ENCODE measurements at places on chromosomes 7 and 10.
A peak's percentile ranks its signal among the peaks of the same experiment; 100 is the strongest.

DNA sequence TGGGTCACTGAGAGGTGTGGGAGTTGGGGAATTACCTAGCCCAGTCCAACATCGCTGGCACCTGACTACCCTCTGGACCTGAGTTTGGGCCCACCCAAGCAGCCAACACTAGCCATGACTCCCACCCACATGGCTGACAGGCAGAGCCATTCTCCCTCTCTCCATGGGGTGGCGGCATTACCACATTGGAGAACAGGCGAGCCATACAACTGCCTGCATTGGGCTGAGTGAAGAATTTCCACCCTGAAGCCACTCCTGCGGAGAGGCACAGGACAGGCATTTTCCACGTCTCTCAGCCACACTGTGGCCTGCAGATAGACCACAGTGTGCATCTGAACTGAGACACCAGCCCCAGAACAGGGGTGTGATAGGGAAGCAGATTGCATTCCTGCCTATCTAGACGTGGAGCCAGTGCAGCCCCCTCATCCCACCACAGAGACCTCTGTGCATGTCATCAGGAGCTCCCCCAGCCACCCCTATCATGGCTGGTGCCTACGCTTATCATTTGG lies 58.2 kb upstream of the ANTXRL start:
- no peak overlapping the region for H3K27ac ChIP-seq
- no peaks in the 10 kb centered on the region for H3K27me3 ChIP-seq
- peak; percentile 36 for DNase-seq
- no peak overlapping the region for H3K4me3 ChIP-seq
- peaks cover 7% of the 10 kb centered on the region for H3K4me1 ChIP-seq
- no peaks in the 10 kb centered on the region for H3K36me3 ChIP-seq

GRCh38 chr7:90736968-90737939 lies 141.1 kb downstream of the CDK14 start:
- no peaks in the 10 kb centered on the region for H3K27me3 ChIP-seq
- no peaks in the 10 kb centered on the region for H3K36me3 ChIP-seq
- H3K4me1 ChIP-seq, result no peaks in the 10 kb centered on the region

DNA sequence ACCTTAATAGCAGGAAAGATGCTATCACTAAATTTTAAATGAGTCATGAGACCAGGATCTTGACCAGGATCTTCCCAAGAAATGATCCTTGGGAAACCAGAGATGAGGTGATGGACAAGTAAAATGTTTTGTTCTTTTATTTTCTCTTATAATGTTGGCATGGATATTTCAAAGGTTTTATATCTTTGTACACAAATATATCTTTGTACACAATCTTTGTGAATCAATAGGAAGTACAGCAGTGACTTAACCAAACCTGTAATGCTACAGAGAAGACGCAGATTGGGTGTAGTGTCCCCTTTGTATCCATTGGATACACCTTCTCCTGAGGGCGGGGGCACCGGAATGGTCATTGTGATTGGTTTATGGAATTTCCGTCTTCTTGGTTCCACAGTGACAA lies 180.1 kb upstream of the CCDC6 start:
- no peaks in the 10 kb centered on the region for H3K27me3 ChIP-seq
- H3K27ac ChIP-seq, result no peak overlapping the region
- H3K36me3 ChIP-seq, result no peaks in the 10 kb centered on the region
- H3K4me1 ChIP-seq, result no peaks in the 10 kb centered on the region

DNA sequence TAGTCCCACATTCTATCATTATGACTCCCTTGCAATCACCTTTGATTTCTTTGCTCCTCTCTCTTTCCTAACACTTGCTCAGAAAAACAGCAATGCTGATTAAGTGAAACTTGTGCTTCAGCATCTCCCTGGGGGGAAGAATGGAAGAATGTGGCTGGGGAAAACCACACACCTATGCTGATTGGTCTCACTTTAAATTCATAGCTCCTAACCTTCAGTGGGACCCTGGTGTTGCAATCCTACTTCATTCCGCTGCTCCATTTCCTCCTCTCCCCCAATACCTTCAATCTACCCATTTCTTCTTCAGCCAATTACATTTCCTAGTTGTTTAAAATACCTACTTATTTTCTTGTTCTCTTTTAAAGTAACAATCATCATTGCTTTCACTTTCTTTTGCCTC lies 1166.7 kb upstream of the C7orf33 start:
- DNase-seq, result no peak
- H3K4me3 ChIP-seq, result no peak overlapping the region
- H3K27ac ChIP-seq, result no peak overlapping the region

DNA sequence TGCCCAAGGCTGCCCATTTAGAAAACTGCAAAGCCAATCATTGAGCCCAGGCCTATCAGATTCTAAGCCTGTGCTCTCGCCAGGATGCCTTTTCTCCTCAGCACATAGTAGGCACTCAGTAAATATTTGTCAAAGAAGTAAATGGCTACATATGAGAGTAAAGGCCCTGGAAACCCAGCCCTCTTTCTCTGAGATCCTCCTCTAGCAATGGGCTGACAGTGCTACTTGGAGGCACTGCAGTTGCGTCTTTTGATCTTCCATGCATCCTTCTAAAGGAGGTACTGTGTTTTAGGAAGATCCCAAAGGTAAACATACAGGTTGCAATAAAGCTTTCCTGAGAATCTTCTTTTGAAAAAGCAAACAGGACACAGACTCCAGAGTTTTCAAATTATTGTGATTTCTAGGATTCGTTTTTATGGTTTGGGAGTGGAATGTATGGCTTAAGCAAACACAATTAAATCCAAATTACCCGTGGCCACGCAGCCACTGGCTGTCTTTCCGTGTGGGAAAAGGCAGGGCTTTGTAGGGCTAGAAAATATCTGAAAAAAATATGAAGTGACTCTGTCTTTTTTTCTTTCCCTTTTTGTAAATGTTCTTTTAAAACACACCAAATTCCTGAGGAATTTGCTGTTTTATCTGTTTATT lies 151.3 kb upstream of the BMPER start:
- no peak for DNase-seq
- no peak overlapping the region for H3K4me3 ChIP-seq
- no peak overlapping the region for H3K27ac ChIP-seq
- H3K4me1 ChIP-seq, result no peaks in the 10 kb centered on the region
- H3K27me3 ChIP-seq, result peaks cover 10% of the 10 kb centered on the region

DNA sequence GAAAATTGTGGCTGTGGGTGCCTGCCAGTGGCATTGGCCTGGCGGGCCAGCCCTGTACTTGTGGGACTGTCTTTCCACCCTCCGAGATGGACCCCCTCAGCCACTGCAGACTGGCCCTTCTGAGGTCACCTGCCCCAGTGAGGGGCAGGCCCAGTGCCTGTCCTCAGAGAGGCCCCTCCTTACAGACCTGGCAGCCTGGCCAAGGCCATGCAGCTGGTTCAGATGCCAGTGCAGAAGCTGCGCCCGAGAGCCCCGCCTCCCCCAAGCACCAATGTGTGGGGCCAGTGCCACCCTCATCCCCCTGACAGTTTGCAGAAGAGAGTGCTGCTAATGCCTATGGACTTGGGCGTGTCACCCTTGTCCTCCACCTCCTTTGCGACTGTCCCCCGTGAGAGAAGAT lies 10.0 kb downstream of the ZNF316 start:
- H3K4me3 ChIP-seq, result no peak overlapping the region
- H3K27ac ChIP-seq, result no peak overlapping the region

- DNase-seq, result no peak
- H3K4me3 ChIP-seq, result no peak overlapping the region
- H3K27ac ChIP-seq, result no peak overlapping the region
- no peaks in the 10 kb centered on the region for H3K4me1 ChIP-seq
- H3K27me3 ChIP-seq, result no peaks in the 10 kb centered on the region
Measured at GRCh38 chr7:39272111-39272510, 294.1 kb upstream of the YAE1 start.

- no peak overlapping the region for H3K4me3 ChIP-seq
- no peaks in the 10 kb centered on the region for H3K27me3 ChIP-seq
- H3K4me1 ChIP-seq, result no peaks in the 10 kb centered on the region
- no peak overlapping the region for H3K27ac ChIP-seq
- H3K36me3 ChIP-seq, result no peaks in the 10 kb centered on the region
Measured at GRCh38 chr7:22173685-22174573, 183.0 kb downstream of the RAPGEF5 start.

DNA sequence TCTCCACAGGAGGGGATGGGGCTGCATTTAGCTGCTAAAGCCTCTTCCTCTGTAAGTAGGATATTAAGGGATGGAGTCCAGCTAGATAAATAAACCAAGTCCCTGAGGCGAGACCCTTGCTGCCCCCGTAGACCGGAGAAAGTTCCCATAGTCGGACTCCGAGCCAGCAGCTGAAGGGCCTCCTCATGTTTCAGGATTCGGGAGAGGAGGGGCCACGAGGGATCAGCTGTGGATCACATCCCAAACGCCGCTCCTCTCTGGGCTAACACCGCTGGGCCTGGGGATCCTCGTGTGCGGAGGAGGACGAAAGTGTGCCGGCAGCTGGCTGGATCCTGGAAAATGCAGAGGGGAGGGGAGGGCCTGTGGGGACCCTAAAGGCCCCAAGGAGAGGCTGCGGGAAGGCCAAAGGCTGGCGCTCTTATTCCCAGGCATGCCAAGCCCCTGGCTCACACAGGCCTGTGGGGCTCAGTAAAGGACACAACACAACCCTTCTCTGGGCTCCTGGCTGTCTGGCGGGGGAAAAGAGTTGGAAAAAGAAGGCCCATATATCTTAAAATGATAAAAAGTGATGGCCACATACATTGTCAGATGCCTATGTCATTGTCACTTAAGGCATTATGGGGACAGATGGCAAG lies 82.5 kb upstream of the TMEM72 start:
- H3K36me3 ChIP-seq, result no peaks in the 10 kb centered on the region
- peaks cover 7% of the 10 kb centered on the region for H3K4me1 ChIP-seq
- no peak for DNase-seq
- H3K27ac ChIP-seq, result no peak overlapping the region

- H3K27me3 ChIP-seq, result no peaks in the 10 kb centered on the region
- no peak overlapping the region for H3K27ac ChIP-seq
- no peak overlapping the region for H3K4me3 ChIP-seq
- no peaks in the 10 kb centered on the region for H3K4me1 ChIP-seq
- no peaks in the 10 kb centered on the region for H3K36me3 ChIP-seq
Measured at GRCh38 chr10:74541375-74541774, 285.0 kb upstream of the KAT6B start.

DNA sequence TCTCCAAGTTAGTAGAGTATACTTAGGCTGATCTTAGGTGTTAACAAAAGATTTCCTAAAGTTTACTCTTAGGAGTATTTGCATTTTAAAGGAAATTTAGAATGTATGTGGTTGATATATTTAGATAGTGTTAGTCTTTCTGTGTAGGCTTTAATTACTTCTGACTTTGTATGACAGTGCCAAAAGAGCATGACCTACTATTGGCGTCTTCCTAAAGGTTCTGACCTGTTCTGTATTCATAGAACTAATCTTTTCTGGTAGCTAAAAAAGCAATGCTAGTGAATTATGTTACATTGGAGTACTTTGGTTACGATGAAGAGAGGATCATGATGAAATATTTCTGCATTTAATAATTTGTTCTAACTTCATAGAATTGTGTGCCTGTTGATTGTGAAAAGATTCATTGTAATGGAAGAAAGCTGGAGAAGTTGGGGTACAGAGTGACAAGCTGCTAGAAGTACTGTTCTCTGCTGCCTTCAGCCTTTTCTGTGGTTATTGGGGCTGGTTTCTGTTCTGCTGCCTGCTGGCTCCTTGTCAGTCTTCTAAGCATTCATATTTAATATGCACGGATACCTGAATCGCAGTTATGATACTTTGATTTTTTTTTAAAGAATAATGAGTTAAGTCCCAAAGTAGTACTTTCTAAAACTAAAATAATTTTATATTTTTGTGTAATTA lies 13.2 kb downstream of the WAC start:
- no peak overlapping the region for H3K27ac ChIP-seq
- H3K27me3 ChIP-seq, result no peaks in the 10 kb centered on the region
- peaks cover 27% of the 10 kb centered on the region for H3K36me3 ChIP-seq
- no peak overlapping the region for H3K4me3 ChIP-seq
- H3K4me1 ChIP-seq, result no peaks in the 10 kb centered on the region
- no peak for DNase-seq

DNA sequence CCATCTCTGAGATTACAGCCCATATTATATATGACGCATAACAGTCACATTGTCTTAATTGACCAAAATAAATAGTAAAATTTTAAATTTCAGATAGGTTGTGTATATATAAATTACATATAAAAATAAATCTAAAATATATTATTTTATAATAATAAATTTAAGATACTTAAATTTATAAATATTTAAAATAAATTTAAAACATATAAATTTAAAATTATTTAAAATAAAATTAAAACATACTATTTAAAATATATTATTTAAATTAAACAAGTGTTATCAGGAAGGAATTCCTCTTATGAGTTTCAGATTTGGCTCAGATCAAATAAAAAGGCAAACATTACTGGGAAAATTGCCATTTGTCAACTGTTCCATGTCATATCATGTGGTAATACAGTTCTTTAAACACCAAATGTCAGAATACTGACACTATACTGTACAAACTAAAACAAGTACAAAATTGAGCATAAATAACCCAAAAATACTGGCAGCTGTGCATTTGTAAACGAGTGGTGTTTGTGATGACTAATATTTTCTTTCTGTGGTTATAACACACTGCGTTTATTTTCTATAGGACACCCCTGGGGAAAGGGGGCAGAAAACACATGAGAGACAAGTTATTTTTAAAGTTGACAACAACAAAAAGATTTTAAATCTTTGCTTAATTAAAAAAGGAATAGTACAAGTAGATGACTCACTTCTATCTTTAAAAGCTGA lies 71.3 kb upstream of the DGKB start:
- H3K27ac ChIP-seq, result no peak overlapping the region
- H3K36me3 ChIP-seq, result no peaks in the 10 kb centered on the region
- no peaks in the 10 kb centered on the region for H3K27me3 ChIP-seq
- no peaks in the 10 kb centered on the region for H3K4me1 ChIP-seq
- H3K4me3 ChIP-seq, result no peak overlapping the region
- DNase-seq, result no peak

- H3K27ac ChIP-seq, result no peak overlapping the region
- no peaks in the 10 kb centered on the region for H3K27me3 ChIP-seq
- H3K4me3 ChIP-seq, result no peak overlapping the region
- H3K36me3 ChIP-seq, result no peaks in the 10 kb centered on the region
Measured at GRCh38 chr7:151007469-151007898, 16.7 kb downstream of the NOS3 start.

DNA sequence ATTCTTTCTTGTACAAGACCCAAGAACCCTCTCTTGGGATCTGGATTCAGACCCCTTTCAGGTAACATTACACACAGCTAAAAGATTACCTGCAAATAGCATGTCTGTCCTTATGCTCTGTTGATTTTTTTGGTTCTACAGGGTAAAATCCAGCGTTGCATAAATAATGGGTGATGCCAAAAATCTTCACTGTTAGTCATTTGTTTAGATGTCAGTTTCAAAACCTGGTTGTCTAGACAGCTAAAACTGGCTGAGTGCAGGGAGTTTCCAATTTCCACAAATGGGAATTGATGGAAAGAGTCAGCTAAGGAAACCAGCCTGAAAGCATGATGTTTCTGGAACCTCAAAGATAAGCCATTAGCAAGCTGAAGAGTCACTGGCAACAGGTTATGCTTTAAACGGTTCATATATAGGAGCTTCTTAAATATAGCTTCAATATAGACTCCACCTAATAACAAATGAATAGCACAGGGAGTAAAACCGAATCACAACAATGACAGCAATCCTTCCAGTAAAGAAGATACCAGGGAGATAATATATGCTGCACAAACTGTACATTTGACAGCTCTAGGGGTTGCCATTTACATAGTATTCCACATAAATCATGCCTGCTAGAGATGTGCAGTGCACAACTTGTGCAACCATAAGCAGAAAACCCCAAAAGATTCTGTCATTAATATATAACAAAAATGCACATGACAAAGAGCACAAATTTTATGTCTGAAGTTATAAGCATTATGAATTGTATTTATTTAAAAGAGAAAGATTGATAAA lies 20.4 kb downstream of the CCDC71L start:
- no peak for DNase-seq
- H3K4me3 ChIP-seq, result no peak overlapping the region
- no peaks in the 10 kb centered on the region for H3K27me3 ChIP-seq
- no peaks in the 10 kb centered on the region for H3K36me3 ChIP-seq
